T-helper 2 cell (primary cell): ENCODE measurements at places on chromosomes 2 and 18.

GRCh38 chr2:124983595-124983994 lies 958.5 kb downstream of the CNTNAP5 start:
- DNase-seq = no peak

DNA sequence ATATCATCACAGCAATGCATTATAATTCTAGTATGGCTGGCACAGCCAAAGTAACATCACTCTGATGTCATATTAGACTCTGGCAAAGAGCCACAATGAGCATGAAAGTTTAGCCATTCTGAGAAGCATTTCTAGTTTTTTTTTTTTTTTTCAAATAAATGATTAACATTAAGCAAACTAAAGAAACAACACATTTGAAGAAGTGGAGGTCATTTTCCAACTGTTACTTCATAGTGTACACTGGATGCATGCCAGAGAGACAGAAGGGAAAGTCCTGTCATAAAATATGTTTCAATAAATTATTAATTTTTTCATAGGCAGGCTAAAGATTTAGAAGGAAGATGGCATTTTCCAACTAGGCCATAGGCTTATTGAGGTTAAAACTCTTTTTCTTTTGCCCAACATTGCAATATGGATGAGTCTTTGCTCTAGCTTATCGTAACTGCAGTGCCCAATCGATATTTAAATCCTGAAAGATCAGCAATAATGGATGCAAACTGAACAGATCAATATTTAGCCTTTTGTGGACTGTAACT lies 1630.4 kb upstream of the ACVR2A start:
- DNase-seq = no peak

DNA sequence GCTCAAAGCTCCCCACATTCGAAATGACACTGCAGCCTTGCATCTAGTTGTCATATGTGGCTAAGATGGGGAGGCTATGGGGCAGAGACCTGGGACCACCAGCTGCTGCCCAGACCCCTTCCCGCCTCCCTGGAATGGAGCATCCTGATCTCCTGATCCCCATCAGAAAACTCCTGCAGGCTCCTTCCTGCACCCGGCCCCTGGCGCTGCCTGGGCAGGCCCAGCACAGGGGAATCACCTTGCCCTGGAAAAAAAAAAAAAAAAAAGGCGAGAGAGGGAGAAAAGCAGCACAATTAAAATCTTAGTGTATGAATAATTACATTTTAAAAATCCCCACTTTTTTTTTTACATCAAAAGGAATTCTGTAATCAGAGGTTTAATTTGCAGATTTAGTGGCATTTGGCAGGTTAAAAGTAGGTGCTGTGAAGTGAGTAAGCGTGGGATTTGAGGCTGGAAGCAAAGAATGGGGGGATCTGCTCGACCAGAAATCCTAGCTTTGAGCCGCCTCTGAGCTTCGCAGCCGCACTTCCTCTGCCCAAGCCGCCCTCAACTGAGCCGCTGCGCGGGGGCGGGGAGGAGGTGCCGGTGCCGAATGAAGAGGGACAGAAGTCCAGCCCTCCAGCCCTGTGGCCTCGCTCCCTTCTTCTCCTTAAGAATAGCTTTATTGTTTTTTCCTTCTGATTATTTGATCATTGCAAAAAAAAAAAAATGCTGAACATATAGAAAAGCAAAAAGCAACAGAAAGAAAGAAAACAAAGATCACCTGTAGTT lies 30.0 kb downstream of the THNSL2 start:
- DNase-seq = no peak

- DNase-seq = no peak
Observed at GRCh38 chr2:60439219-60439974, 114.1 kb downstream of the BCL11A start.

- no peak for DNase-seq
Observed at GRCh38 chr2:14094592-14094991, 537.9 kb upstream of the LRATD1 start.

- DNase-seq = no peak
Observed at GRCh38 chr2:5319493-5319892, 372.7 kb upstream of the SOX11 start.

GRCh38 chr2:154914561-154914960 lies 216.1 kb downstream of the KCNJ3 start:
- no peak for DNase-seq

DNA sequence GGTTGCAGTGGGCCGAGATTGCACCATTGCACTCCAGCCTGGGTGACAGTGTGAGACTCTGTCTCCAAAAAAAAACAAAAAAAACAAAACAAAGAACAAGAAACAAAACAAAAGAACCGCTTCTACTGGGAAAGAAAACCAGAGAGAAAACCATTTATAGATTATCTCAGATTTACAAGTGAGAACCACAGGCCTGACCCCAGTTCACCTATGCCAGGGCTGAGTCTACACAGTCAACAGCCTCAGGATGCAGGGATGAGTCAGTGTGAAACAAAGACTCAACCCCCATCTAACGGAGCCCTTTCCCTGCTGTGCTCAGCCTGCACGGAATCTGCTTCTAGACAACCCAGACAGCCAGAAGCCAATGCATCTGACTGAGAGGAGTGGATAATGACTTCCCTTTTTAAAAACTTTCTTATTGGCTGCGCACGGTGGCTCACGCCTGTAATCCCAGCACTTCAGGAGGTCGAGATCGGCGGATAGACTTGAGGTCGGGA lies 25.5 kb upstream of the YWHAQ start:
- DNase-seq = no peak

DNA sequence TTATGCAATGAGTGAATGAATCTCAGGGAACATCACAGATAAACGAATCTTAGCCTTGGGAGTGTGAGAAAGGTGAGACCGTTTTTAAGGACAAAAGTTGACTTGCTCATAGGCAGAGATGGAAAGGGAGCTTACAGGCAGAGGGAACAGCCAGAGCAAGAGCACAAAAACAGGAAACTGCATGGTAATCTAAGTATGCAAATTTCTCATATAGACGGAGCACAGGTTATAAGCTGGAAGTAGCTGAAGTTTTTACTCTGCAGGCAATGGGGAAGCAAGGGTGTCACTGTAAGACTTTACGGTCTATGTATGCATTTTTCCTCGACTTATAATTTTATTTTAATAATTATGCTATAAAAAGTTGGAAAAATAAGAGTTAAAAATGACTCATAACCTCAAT lies 44.8 kb upstream of the STRN start:
- no peak for DNase-seq

GRCh38 chr2:238512247-238512867 lies 85.6 kb downstream of the ASB1 start:
- no peak for DNase-seq

- no peak for DNase-seq
Observed at GRCh38 chr2:64795024-64795592, 141.4 kb upstream of the SERTAD2 start.

DNA sequence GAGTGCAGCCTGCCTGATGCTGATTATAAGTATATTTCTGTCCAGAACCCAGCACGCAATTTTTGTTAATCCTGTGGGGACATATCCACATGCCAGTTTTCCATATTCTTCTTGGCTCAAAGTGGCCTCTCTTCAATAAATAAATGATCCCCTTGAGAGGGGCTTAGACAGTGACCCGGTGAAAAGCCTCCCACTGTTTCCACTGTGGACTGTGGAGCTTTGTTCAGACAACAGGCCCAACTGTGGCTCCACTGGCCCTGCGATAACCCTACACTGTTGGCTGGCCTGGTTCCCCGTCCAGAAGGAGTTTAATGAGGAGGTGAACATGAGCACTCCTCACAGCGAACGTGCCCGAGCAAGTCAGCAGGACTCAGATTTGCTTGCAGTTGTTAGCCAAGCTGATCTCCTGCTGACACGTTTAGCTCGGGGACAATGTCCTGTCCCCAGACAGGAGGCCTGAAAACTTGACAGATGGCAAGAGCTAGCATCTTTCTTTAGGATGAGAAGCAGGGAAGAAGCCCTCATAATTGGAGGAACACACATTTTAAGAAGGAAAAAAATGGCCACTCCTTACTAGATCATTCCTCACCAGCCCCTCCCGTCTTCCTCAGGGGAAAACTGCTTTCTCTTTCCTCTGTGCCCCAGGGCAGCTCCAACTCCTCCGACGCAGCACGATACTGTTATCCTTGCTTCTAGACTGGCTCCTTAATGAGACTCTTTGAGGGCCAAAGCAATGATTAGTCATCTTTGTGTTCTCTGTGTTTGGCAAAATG lies 20.0 kb upstream of the MTCL1 start:
- no peak for DNase-seq

DNA sequence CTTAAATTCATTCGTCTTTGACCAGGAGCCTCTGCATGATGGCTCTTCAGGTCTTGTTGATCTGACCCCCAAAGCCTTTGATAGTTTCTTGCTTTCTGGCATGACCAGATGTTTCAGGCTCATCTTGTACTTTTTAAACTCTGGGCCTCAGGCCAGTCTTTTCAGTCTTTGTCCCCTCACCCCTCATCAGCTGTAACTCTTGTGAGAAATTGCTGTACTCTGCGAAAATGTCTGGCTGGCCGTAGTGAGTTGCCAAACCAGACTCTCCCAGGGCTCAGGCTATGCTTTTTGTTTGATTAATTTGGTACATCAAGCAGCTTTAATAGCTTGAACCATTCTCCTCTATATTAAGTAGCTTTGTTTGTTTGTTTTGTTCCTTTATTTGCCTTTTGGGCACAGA lies 75.9 kb downstream of the BABAM2 start:
- no peak for DNase-seq

- DNase-seq = no peak
Observed at GRCh38 chr2:147081831-147082230, 763.0 kb upstream of the ACVR2A start.

GRCh38 chr2:112335600-112335999 lies 60.2 kb downstream of the ZC3H6 start:
- no peak for DNase-seq
